ENCODE measurements at places on chromosomes 5 and 9.
A peak's percentile ranks its signal among the peaks of the same experiment; 100 is the strongest.

DNA sequence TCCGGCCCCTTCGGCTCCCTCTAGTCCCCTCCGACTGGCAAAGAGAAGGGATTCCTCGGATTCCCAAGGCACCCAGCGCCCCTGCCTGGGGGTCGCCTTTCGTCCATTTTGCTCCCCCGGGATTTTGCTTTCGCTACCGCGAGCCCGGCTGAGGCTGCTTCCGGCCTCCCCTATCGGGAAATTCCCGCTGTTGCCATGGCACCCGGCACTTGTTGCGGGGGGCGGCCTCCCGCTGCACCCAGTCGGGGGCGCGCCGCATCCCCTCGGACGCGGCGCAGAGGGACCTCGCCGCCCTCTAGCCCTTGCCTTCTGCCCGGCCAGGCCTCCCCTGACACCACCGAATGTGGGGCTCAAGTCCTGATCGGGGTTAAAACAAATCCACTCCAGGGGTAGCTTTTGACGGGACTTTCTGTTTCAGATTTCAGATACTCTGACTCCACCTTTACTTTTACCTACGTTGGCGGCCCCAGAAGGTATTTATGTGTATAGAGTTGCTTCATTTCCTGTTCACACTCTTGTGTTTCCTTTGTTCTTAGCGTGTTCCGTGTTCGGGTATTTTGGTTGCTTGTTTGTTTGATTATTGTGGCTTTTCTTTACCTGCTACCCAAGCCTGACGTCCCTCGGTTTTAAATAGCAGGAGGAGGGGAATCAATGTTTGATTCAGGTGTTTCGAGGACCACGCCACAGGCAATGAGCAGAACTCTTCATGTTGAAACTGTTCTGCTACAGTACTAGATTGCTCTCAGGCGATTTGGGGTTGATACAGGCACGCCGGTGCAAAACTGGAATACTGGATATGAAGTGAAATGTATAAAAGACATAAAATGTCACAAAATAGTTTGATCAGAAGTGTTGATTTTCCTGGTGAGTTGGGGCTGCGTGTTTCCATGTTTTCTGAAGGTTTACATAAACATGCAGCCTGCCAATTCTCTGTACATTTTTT is 1.5 kb downstream of the PARP8 start:
- peak; percentile 89 for DNase-seq

- no peak for DNase-seq
Measured at GRCh38 chr9:38344566-38345324, 47.8 kb upstream of the ALDH1B1 start.

GRCh38 chr5:135393691-135394090 is 5.3 kb downstream of the MACROH2A1 start:
- no peak for DNase-seq

DNA sequence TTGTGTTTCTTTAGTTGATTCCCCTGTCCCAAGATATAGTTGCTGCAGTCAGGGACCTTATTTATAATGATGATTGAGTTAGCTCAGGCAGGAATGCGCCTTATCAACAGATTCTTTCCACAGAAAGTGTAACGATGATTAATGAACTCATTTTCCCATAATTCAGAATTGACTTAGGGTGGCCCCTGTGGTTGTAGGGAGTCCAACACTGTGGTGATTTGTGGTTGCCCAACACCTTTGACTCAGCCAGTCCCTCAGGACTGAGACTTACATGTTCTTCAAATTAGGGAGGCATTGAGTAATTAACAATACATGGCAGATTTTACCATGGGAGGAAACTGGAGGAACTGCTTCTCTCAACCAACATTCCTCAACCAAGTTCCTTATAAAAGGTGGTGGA is 221.9 kb downstream of the GABRG2 start:
- DNase-seq = no peak

- DNase-seq = no peak
Measured at GRCh38 chr5:160926428-160926827, 74.4 kb upstream of the ATP10B start.

GRCh38 chr5:16871746-16872339 is 64.2 kb downstream of the MYO10 start:
- DNase-seq = no peak

GRCh38 chr9:113360242-113360842 is 11.0 kb downstream of the BSPRY start:
- DNase-seq = no peak

- DNase-seq = no peak
Measured at GRCh38 chr5:174410716-174411478, 313.5 kb upstream of the MSX2 start.

DNA sequence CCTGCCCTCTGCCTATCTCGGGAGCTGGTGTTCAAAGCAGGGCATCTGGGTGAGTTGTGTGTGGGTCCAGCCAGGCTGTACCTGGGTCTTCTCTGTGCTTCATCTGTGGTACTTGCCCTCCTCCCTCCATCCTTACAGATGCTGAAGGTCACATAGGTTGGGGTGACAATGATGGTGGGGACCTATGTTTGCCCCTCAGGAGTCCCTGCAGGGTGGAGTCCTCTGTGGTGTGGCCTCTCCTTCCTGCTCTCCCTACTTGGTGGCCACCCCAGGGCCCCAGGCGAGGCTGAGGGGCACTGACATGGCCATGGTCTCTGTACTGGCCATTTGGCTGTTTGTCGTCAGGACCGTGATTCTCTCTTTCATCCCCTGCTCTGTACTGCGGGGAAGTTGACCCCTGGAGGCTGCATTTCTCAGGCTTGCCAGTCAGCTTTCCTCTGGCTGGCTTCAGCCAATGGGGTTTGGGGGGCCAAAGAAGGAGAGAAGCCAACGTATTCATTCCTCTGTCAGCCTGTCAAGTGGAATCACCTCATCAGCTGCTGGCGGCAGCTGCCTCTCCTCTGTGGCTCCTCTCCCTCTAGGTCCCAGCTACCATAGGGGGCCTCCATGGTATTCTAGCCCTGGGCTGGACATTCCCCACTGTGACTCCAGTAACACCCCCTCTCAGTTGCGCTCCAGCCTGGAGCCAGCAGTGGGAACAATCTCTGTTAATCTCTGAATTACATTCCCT is 4.6 kb downstream of the DCANP1 start:
- DNase-seq = no peak

DNA sequence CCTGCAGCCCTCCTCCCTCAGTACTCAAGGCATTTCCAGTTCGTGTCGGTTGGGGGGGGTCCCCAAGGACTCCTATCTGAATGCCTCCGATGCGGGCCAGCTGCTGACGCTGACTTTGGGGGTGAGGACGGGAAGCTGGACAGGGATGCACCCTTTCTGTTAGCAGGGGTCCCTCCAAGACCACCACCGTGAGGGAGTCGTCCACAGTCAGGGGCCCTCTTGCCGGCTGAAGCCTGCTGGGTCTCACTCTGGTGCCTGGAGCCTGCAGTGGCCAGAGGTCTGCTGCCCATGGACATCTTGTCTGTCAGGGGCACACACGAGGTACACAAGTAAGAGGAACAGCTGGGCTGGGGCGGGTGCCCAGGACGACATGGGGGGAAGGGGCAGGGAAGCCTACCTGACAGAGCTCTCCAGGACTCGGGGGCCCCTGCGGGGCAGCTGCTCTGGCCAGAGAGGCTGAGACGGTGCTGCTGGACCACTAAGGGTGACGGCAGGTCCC is 9.1 kb upstream of the ZDHHC11 start:
- no peak for DNase-seq

GRCh38 chr5:113235884-113236283 is 198.9 kb downstream of the TSSK1B start:
- DNase-seq = no peak

DNA sequence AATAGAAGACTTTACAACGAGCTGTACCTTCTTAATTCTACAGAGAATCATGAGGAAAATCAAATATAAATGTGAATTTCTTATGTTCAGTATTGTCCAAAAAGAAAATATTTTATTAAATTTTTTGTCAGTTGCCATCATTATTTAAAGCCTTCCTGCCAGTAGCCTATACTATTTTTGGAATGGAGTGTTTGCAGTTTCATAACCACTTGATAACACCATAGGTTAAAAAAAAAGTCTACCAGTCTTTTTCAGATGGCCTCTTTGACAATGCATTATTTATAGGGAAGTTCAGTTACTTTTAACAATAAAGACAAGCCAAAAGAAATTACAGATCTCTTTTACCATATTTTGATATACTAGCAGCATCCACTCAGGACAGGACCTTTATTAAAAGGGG is 80.3 kb upstream of the CCDC152 start:
- DNase-seq = no peak

- no peak for DNase-seq
Measured at GRCh38 chr5:74149395-74149794, 491.1 kb downstream of the ENC1 start.

GRCh38 chr5:172862165-172862801 is 28.2 kb downstream of the ERGIC1 start:
- no peak for DNase-seq

DNA sequence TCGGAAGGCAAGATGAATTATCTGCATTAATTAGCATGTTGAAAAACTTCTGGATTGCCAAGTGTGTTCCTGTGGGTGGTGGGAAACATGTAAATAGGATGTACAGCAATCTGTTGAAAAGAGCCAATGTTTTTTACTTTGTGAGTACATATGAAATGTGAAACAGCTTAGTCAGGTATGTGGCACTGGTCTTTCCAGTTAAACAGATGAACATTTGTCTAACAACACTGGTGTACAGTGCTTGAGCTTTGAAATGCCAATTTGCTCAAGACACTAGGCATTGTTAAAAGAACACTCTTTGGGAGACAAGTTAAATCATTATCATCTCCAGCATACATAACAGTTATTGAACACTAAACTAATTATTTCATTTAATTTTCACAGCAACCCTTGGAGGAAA is 107.3 kb upstream of the SLC24A2 start:
- no peak for DNase-seq

DNA sequence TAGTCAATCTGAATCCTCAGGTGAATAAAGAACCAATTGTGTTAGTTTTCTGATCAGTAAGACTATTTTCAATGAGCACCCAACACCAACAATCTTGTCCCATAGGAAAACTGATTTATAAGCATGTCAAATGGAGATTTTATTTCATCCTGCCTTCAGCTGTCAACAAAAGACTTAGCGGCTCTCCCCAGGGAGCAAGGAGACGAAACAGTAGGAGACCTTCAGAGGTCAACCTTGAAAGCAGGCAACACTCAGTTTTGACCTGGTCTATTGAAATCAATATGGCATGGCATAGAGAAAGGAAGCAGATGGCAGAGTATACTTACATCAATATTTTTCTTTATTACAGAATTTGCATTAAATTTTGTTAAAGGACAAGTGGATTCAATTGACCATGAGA is 34.1 kb downstream of the ZNF622 start:
- no peak for DNase-seq

- no peak for DNase-seq
Measured at GRCh38 chr9:34139477-34140146, 13.1 kb upstream of the DCAF12 start.

GRCh38 chr9:18111146-18111545 is 362.8 kb upstream of the ADAMTSL1 start:
- no peak for DNase-seq

DNA sequence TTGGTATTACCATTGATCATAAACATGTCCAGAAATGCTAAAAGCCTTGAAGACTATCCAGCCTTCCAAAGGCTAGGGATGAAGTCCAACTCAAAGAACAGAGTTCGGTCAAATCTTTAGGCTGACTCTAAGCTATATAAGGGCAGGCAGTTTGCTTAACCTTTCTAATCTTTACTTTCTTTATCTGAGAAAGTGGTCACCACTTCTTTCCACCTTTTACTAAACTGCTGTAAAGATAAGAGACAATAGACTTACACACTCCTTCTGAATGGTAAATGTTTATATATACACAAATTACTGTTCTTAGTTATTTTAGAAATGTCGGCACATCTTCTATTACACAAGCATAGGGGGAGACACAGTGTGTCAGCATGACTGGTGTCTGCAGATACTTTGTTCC is 100.4 kb downstream of the NREP start:
- DNase-seq = no peak

GRCh38 chr9:456365-456764 is 241.7 kb downstream of the DOCK8 start:
- no peak for DNase-seq

All from T-cell (primary cell).